RWPE1 (cell line): ENCODE measurements at places on chromosomes 6 and 20.

DNA sequence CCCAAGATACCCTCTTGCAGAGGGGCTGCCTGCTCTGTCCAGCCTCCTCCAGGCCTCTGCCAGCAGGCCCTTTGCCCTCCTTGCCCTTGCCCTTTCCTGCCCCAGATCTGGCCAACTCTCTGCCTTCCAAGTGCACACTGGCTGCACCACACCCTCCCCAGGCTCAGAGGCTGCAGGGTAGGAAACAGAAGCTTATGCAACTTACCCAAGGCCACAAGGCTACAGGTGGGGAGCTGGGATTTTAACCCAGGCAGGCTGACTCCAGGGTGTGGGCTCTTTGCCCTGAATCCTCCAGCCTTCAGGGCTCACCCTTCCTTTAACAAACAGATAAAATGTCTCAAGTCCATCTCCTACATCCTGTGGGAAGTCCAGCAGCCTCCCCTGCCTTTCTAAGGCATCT lies 14.5 kb upstream of the TRAF3IP2 start:
- no peak for DNase-seq

GRCh38 chr6:1110941-1111349 lies 201.0 kb upstream of the FOXQ1 start:
- DNase-seq = peak; percentile 54

GRCh38 chr6:151493804-151494234 lies at the start of gene CCDC170:
CCDC170 (plus strand) TSS chr6:151494017; CDS start chr6:151494129, 112 bp downstream.
- no peak for DNase-seq

GRCh38 chr6:157221049-157221816 lies 102.1 kb downstream of the TMEM242 start:
- peak; percentile 89 for DNase-seq

DNA sequence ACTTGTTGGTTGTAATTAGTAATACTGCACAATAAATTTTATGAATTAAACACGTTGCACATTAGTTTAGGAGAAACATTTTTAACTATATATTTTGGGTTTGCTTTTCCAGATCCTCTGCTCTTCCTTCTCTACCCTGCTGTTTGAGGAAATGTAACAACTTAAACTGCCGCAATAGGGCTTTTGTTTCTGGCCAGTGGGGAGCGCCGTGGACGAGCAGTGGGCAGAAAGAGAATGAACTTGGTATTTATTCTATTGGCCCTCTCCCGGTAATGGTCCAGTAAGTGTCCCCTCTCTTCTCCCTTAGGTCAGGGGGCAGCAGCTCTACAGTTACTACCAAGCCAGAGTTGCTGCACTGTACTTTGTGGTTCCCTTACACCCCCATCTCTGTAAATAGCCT lies 35.2 kb upstream of the EPHA7 start:
- DNase-seq = no peak

DNA sequence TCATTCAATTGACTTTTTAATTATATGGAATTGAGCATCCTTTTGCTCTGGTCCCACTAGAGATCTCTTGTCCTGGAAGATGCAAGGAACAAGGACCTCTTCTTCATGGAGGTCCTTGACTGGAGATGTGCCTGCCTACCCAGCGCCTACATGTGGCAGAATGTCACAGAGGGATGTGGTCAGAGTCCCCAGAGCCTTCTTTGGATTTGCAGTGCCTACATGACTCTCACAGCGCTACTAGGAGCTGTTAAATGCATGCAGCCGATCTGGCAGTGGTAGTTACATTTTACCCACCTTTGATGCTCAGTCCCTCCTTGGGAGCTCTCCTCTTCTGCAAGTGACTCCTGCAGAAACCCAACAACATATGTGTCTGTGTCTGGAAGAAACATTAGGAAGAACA lies 51.9 kb upstream of the ADTRP start:
- DNase-seq = no peak

DNA sequence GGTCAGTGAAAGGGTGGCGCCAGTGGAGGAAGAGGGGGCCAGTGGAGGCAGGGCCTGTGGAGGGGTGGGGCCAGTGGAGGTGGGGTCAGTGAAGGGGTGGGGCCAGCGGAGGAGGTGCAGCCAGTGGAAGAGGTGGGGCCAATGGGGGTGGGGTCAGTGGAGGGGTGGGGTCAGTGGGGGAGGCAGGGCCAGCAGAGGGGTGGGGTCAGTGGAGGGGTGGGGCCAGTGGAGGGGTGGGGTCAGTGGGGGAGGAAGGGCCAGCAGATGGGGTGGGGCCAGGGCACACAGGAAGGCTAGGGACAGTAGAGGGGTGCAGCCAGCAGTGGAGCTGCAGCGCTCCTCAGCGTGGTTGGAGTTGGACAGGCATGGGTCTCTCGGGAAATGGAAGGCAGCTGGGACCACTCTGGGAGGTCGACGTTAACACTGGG lies 18.7 kb downstream of the ADRM1 start:
- DNase-seq = peak; percentile 95

DNA sequence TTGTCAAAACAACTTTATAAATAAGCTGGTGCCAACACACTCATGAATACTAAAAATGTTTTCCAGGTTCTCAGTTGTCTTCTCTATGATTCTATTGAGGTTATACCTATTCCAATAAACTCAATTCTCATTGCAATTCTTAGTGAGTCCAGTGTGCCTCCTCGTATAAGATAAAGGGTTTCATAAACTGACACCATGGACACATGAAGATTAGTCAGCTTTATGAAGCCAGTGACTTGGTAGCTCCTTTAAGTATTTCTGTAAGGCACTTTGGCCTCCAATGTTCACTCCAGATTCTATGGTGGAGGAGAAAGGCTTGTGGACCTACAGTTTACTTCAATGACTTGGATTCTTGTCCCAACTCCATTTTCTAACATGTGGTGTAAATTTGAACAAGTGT lies 521.3 kb upstream of the JARID2 start:
- no peak for DNase-seq

DNA sequence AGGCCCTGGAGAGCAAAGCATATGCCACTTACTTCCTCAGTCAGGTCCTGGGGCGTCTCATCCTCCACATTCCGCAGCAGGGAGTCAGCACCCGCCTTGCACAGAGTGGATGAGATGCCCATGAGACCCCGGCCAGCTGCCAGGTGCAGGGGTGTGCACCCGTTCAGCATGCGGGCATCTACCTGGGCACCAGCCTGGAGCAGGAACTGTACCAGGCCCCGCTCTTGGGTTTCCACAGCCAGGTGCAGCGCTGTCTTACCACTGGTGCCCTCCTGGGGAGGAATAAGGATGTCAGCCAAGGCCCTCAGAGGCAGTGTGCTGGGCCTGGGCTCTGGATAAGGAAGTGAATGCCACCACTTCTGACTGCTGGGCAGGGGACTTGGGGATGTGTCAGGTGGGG lies 2.7 kb upstream of the SLC35B2 start:
- DNase-seq = no peak

- no peak for DNase-seq
These were observed 34.7 kb upstream of the SLCO4A1 start for GRCh38 chr20:62607366-62608217.

- no peak for DNase-seq
These were observed 6.7 kb downstream of the MAFB start for GRCh38 chr20:40682104-40682981.

DNA sequence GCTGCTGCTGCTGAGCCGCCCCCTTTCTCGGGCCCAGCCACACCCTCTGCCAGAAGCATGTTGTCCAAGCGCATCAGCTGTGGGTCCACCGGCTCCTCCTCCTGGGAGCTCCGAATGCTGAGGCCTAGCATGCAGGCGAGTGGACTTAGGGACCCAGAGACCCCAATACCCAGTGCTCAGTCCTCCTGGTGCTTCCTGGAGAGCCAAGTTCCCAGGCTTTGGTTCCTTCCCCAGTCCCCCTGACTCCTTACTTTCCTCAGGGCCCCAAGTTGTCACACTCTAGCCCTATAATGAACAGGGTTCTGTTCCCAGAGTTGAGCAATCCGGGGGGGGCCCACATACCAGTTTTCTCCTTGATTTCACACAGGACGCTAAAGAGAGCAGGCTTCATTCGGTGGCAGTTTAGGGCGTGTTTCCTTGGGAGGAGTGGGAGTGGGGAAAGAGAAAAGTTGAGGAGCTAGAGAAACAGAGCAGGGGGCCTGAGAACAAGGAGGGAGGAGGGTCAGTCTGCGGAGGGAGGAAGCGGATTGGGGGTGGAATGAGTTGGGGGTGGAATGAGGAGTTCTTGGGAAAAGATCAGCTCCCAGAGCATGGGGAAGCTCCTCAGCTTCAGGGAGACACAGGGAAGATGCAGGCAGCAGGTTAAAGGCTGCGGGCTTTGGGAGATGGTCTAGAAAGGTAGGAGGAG lies 1.5 kb downstream of the PBX2 start:
- DNase-seq = no peak

DNA sequence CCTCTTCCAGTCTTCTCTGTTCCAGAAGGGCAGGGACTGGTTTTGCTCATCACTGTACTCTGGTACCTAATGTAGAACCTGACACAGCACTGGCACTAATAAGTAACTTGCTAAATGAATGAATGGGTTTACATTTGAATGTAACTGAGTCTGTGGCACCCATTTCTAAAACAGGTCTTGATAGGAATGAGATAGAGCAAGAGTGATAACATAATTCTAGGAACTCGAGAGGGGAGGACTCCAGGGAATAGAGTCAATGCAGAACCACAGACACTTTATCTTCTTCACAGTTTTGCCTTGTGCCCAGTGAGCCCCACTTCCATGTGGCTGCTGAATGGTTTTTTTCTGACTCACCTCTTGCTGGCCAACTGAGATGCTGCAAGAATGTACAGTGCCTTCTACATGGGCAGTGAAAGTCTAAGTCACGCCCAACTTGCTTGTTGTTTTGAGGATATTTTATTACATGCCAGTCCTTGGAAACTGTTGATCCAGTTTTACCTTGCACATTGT lies 61.1 kb downstream of the TBC1D7 start:
- no peak for DNase-seq

DNA sequence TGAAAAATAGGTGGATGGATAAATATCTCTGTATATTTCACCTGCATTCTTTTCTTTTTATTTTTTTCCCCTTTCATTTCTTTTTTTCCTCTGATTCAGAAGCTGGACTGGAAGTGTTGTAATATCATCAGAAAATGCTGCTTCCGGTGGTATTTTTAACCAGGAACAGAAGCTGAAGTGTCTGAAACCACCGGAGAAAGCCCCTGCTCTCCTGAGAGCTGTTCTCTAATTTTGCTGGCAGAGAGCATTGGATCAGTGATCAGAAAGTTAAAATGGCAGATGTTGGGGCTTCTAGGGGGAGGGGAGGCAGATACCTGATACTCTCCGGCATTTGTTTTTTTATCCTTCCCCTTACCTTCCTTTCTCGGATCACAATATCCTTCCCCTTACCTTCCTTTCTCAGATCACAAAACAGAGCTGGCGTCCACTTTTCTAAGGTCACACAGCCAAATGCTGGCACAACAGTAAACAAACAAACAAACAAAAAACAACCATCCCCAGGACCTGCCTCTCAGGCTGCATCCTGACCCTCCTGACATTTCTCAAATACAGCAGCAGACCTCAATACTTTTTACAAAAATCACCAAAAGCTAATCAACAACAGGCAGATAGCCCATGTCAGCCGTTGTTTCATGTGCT lies 143.2 kb upstream of the ZNF217 start:
- no peak for DNase-seq

DNA sequence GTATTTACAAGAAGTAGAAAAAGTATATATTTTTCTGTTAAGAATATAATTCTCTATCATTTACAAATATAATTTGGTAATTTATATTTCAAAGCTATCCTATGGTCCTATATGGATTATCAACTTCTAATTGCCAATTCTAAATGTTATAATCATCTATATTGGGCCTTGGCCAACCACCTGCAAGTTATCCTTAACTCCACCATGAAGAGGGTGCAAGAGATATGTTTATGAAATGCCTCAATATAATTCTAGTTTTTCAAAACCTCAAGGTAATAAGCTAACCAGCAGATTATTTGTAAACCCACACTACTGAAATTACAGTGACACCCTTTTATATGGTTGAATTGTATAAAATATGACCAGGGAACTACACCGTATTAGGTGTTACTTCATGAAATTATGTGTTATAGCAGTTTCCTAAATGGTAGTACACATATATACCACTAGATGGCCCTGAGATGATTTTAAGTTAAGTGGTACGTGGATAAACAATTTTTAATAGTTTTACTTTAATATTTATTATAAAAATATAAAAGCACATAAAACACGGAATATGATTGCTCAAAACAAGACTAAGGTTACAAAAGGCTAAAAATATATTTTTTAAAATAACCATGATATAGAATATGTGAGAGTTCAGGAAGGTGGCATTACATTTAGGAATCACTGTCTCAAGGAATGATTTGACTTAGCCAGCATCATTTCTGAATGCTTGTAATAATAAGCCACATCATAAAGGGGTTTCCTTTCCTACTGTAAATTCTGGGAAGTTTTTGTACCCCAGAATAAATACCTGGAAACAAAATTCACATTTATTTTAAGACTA lies 9.8 kb upstream of the PNISR start:
- peak; percentile 28 for DNase-seq

- DNase-seq = no peak
These were observed 2.3 kb downstream of the CCND3 start for GRCh38 chr6:41939176-41939847.

DNA sequence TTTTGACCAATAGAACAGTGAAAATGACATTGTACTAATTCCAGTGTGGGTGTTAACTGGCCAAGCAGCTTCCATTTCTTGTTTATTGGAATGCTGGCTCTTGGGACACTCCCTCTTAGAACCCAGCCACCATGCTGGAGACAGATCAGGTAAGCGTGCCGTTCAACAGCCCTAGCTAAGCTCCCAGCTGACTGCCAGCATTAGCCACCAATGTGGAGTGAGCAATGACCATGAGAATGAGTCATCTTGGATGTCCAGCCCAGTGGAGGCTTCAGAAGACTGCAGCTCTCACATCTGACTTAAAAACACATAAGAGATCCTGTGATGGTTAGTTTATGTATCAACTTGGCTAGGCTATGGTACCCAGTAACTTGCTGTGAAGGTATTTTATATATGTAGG lies 3.0 kb upstream of the LINC00237 start:
- DNase-seq = no peak

DNA sequence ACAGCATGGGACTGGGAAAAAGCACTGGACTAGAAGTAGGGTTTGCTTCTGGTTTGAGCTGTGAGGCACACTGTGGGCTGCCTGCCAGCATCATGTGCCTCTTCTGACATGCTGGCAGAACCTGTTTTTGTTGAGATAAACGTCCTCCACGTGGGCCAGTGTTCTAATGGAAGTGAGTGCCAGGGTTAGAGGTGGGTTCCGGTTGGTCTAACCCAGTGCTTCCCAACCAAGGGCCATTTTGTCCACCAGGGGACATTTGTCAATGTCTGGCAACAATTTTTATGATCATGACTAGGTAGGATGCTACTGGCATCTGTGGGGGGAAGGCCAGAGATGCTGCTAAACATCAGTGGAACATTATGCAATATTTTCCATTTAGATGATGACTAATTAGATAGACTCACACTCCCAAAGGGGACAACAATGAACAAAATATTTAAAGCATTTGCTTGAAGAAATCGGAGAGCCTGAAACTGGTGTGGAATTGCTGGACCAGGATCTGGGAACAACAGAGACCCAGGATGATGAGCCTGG lies 7.8 kb upstream of the APMAP start:
- DNase-seq = peak; percentile 91

- DNase-seq = no peak
These were observed 4.6 kb upstream of the SOX18 start for GRCh38 chr20:64053841-64054661.

GRCh38 chr6:1136415-1136774 lies 175.5 kb upstream of the FOXQ1 start:
- DNase-seq = peak; percentile 56
